ENCODE measurements at places on chromosomes 2 and 18.

DNA sequence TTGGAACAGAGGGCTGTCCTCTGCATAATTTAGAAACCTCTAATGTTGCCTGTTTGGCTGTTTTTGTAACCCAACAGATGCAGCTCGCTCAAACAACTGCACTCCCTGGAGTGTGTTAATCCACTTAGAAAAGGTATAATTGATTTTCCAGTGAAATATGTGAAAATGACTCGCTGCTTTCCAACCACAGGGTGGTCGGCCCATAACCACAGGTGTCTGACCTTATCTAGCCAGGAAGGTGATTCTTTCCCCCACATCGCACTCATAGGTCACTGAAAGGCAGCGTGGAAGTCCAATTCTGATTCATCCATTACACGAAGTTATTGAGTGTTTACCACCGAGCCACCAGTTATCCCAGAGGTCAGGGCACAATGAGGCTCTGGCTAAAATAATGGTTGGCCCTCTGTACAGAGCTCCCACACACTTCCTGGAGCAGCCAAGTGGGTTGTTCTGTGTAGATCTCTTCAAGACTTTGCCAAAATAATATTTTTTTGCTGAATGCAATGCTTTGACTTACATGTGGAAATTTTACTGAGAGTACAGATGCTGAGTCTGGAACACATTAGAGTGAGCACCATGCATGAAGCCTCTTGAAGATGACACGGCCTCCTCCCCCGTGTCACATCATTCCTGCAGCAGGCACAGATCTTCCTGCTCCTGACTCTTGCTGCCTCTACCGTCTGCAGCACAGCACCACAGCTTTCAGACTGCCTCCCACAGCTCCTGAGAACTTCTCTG, 396.2 kb downstream of the ZNF516 start:
- no peak for DNase-seq

GRCh38 chr2:54054271-54054670, 61.1 kb upstream of the ACYP2 start:
- DNase-seq, result peak; percentile 49

- no peak for DNase-seq
Measured at GRCh38 chr2:166376488-166376828, 714 bp upstream of the SCN9A start.

DNA sequence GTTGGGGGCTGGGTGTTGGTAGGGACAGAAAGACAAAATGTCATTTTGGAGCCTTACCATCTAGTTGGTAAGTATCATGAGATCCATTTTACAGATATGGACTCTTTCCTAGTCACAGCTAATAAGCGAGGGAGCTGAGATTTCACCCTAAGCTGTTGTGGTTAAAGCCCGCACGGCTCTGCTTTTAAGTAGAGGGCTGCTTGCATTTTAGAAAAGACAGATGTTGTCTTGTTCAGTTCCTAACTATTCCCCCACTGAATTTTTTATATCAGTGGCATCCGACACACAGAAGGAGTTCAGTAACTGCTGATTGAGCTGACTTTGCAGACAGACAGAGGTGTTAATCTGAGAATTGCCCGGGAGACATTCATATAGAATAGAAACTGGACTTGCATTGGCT, 3.7 kb downstream of the QPCT start:
- peak; percentile 56 for DNase-seq

GRCh38 chr2:117065912-117066311, 748.6 kb upstream of the DDX18 start:
- no peak for DNase-seq

DNA sequence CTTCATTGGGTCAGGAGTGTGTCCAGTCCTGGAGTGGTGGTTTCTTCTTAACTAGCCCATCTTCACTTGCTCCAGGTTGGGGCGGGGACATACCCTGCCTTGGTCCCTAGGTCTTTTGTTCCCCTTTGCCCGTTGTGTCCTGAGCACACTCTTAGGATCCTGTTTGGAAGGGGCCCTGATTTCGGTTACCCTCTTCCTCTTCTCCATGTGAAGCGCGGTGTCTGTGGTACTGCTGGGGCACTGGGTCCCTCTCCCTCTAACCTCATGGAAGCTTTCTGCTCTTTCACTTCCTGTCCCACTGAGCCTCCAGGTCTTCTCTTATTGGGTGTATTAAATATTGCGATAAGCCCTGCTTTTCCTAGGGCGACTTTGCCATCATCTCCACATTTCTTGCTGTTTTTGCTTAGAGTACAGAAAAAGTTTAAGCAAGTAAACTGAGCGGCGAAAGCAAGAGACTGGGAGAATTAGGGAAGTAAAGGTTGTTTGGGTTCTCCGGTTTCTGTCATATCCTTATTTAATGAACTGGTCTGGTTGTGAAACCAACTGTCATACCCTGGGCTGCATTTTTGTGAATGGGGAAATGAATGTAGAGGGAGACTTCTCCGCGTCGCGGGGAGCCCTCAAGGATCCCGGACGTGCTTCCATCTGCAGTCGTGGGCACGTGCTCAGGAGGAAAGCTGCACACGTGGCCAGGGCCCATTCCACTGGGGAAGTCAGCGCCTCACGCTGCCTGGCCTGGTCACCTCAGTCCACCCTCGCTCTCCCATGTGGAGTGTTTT, 73.8 kb upstream of the B3GNT7 start:
- no peak for DNase-seq

- DNase-seq, result no peak
Measured at GRCh38 chr2:147456779-147457178, 388.1 kb upstream of the ACVR2A start.

All from RPMI8226 (cell line).